ENCODE measurements at places on chromosomes 12 and 14.
A peak's percentile ranks its signal among the peaks of the same experiment; 100 is the strongest.

DNA sequence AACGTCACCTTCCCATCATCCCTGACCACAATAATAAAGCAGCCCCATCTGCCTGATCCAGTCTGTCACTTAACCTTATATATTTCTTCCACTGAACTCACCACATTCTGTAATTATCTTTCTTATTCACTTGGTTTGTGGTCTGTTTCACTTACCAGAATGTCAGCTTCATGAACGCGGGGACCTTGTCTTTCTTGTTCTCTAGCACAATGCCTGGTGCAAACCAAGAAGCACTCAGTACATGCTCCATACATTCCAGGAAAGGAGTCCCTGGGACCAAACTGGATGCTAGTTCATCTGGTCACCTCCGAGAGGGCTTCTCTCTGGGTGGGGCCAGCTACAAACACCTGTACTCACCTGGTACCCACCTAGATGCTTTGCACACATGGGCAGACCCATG lies 17.4 kb upstream of the ANKRD33 start:
- DNase-seq: no peak

GRCh38 chr12:75917083-75917482 lies 114.5 kb downstream of the PHLDA1 start:
- no peak for DNase-seq

- DNase-seq: no peak
These were observed 339.3 kb downstream of the EGLN3 start for GRCh38 chr14:33611405-33612196.

DNA sequence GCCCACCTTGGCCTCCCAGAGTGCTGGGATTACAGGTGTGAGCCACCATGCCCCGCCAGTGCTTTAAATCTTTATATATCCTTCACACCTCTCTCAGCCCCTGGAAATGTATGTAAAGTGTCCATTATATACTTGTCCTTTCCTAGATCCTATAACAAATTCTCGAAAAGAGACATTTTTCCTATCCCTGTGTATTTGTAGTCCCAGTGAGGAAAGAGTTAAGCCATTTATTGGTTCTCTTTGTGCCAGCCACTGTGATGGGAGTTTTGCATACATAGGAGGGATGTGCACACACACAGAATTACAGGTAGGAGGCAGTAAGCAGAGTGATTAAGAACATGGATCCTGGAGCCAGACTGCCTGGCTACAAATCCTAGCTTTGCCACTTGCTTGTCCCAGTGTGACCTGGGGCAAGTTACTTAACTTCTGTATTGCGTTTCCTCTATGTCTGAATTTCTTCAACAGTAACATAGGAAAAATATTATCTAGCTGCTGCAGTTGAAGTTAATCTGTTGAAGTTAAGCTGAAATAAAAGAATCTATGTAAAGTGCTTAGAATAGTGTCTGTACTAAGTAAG lies 2.1 kb upstream of the RABGGTA start:
- DNase-seq: no peak

GRCh38 chr12:124301084-124301654 lies 6.3 kb downstream of the RFLNA start:
- no peak for DNase-seq

GRCh38 chr12:19206493-19207077 lies 77.1 kb downstream of the PLEKHA5 start:
- DNase-seq: no peak

- no peak for DNase-seq
These were observed 17.1 kb downstream of the FOXG1 start for GRCh38 chr14:28783664-28784063.

DNA sequence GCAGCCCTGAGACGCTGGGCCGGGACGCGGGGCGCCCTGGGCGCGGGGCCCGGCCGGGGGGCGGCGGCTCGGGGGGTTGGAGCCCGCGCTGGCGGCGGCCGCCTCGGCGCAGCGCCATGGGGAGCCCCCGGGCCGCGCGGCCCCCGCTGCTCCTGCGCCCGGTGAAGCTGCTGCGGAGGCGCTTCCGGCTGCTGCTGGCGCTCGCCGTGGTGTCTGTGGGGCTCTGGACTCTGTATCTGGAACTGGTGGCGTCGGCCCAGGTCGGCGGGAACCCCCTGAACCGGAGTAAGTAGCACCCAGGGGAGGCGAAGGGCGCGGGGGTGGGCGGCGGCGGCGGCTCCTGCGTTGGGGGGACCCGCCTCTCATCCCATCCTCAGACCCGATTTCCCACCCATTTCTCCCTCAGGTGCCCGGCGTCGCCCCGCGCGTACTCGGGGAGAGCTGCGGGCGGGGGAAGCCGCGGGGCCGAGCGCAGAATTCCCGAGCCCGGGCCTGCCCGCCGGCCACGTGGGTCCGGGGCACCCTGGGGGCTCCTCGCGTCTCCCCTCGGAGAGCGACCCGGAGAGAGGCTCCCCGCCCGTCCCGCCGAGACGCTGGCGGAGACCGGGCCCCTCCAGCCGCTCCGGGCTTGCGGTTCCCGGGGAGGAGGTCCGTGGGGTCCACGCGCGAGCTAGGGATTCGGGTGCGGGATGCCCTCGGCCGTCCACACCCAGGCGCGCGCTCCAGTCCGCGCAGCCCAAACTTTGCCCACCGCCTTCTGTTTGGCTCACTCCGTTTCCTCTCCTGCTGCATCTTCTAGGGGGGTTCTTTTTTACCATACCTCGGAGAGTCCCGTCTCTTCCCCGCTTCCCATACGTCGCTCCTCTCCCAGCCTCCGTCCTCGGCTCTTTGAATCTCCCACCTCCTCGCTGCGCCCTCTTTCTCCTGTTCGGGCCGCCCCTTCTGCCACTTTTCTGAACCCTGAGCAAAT lies 807 bp downstream of the B4GALNT3 start:
- peak; percentile 25 for DNase-seq

DNA sequence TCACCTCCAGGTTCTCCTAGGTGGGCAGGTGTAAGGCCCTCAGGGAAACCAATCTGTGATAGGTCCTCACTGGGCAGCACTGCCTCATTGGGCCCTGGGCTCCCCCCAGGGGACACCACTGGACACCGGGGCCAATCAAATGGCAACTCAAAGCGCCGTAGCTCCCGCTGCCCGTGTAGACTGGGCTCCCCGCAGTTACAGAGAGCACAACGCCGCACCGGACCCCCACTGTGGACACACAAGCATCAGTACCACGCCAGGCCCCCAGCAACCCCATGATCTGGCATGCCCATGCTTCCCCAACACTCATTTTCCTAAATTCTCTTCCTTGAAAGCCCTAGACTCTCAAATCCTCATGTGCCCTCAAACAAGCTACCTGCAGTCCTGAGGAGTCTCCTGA lies 6.1 kb downstream of the KMT2D start:
- DNase-seq: no peak

GRCh38 chr12:58938440-58938839 lies 18.1 kb upstream of the LRIG3 start:
- no peak for DNase-seq

DNA sequence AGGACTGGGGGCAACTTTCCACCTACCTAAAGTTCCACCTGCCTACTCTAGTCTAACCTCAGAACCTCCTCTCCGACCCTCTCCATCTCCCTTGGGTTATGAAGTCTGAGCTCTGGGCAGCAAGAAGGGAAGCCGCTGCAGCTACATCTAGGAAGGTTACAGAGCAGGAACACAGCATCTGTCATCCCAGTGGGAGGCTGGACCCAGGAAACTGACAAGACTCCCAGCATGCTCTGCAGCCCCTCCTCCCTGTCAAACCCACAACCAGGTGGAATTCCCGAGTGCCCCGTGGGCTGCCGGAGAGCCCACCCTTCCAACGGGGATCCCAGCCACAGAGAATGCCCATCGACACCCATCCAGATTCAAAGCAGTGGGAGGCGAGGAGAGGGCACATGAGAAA lies 2.1 kb downstream of the TESC start:
- no peak for DNase-seq

DNA sequence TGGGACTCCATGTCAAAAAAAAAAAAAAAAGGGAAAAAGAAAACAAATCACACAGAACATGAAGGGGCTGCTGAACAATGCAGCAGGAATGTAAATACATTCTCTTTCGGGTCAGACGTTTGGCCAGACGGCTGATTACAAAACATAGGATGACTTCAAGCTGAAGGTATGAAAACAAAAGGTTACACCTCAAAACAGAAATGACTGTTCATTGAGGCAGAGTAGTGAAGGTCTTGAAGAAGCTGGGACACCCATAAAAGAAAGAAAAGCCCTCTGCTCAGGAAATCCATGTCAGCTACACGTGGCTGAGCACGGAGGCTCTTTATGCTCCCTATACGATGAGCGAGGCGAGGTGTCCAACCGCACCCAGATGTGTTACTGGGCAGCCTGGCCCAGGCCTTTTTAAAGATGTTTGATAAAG lies 37.7 kb downstream of the FGD4 start:
- DNase-seq: no peak

GRCh38 chr14:69772082-69773017 lies 5.4 kb downstream of the SRSF5 start:
- DNase-seq: no peak

DNA sequence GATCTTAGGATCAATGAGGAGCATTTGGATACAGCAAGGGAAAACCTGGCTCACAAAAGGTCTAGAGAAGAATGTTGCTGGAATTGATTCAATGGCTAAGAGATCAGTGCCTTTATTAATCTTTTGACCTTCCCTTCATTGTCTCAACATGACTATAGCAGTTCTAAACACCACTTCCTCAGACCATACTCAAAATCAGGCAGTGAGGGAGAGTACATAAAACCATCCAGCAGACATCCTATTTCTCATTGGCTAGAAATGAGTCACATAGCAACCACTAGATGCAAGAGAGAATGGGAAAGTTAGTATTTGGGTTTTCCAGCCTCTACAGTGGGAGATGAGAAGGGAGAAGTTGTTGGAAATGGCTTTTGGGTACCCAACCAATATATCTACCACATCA lies 151.4 kb upstream of the NUDT4 start:
- no peak for DNase-seq

GRCh38 chr12:63802012-63802608 lies 22.4 kb downstream of the RXYLT1 start:
- DNase-seq: no peak

DNA sequence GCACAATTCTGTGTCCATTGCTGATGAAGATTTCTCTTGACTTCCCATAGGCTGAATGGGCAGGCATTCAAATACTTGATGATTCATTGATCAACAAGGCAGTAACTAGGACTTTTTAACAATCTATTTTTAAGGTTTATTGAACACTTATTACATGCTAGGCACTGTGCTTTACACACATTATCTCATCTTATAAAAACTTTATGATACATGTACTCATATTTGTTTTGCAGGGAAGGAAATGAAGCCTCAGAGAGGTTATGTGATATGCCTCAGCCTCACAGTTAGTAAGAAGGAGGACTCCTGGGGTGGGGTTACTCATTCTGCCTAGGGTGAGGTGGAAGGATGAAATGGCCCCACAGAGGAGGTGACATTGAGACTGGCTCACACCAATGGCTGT lies 12.9 kb upstream of the EMP1 start:
- no peak for DNase-seq

DNA sequence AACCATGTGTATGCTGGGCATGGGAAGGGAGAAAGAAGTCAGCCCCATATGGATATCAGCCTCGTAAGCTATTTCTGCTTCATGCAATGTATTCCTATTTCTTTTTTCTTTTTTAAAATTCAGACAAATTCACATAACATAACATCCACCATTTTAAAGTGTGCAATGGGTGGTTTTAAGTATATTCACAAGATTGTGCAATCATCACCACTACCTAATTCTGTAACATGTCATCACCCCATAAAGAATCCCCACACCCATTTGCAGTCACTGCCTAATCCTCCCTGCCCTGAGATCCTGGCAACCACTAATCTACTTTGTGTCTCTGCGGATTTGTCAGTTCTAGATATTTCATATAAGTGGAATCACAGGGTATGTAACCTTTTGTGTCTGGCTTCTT lies 9.5 kb downstream of the POMT2 start:
- DNase-seq: no peak

DNA sequence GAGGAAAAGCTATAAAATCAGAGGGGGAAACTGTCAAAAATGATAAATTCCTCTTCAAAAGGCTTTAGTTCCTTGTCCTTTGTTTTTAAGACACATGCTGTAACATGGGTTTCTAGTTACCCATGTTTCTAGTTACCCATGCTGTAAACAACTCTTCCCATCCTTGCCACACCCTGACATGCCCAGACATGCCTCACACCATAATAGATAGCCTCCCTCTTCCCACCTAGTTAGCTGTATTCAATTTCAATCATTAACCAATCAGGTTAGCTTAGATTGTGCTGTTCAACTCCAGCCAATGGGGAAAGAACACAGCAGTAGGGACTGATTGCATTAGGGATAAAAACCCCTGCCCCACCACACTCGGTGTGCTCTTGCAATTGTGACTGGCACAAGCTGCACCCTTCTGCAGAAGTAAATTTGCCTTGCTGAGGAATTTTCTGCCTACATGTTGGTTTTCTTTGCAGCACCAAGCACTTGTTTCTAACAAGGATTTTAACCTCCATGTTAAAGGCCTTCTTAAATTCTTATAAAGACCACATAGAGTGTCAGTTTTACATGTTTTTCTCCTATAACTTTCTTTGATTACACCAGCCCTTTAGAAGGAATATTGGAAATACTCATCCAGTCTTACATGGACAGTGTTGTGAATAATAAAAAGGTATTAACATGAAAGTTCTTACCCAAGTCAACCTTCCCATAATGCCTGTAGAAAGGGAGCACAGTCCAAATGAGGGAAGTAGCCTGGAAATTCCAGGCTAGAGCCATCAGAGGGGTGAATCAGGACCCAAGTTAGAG lies 32.5 kb upstream of the LALBA start:
- no peak for DNase-seq

GRCh38 chr14:63435838-63436237 lies 107.3 kb downstream of the PPP2R5E start:
- no peak for DNase-seq

DNA sequence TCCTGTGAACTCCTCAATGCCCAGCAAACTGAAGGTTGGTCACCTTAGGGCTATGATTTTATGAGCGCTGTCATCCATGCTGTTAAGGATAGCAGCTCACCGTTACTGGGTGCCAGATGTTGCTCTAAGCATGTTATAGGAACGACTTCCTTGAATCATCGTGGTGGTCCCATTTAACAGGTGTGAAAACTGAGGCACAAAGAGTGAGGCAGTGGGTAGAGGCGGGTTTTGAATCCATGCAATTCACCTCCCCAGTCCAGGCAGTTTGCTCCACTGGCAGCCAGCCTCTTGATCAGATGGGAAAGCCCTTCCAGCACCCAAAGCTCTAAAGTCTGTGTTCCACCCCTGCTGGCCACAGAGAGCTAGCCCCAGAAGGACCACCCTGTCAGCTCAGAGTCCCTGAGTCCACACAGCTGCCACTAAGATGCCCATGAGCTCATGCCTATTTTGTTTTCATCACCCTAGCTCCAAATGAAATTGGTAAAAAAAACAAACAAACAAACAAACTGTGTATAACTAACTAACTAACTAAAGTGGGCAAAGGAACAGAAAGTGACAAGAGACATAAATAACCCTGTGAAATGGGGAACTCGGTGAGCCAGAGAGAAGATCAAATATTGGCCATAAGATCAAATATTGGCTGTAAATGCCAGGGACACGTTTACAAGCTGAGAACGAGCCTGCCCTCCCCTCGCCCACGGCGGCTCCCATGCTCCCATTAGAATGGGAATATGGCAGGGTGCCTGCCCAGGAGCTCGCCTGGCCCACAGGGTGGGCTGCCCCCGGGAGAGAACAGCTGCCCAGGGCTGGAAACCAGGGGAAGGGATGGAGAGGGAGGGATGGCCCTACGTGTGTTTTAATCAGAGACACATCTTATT lies 72.3 kb upstream of the RFLNA start:
- no peak for DNase-seq

GRCh38 chr14:95045106-95045701 lies 112.1 kb downstream of the DICER1 start:
- DNase-seq: no peak

All from effector CD4-positive, alpha-beta T cell (primary cell).